ENCODE measurements at places on chromosomes 1 and 21. TPM values are rescaled to one million over a fixed set of nuclear protein-coding genes. Genes with fewer than 3 reads are reported as not detected.

DNA sequence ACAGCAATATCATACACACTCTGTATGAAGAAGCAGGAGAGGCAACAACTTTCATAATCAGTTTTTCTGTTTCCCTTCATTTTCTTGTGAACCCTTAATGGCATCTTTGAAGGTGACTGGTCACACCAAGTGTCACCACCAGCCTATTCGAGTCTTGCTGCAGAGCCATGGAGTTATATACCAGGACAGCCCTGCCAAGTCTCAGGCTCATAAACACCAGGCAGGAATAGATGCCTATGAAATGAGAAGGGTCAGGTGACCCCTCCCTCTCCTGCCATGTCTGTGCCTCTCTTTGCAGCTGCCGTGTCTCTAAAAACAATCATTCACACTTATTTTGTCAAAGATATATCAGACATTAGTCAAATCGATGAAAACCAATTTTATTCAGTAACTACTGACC, 28.0 kb downstream of the NECAP2 start:
- DNase-seq = no peak

DNA sequence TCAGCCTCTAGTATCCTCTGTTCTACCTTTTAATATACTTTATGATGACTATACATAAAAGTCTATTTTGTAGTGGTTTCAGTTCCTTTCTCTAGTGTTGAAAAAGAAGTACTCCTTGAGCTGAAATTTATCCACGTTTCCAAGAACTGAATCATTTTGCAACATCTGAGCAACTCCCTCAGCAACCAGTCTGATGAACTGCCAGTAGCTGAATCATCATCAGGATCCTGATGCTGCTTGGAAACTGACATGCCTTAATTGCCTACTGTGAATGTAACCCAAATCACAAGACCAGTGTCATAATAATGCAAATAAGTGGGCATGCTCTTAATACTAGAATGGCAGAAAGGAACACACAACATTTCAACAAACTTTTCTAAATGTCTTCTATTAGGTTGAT, 103.3 kb downstream of the CYYR1 start:
- DNase-seq = peak; percentile 35

DNA sequence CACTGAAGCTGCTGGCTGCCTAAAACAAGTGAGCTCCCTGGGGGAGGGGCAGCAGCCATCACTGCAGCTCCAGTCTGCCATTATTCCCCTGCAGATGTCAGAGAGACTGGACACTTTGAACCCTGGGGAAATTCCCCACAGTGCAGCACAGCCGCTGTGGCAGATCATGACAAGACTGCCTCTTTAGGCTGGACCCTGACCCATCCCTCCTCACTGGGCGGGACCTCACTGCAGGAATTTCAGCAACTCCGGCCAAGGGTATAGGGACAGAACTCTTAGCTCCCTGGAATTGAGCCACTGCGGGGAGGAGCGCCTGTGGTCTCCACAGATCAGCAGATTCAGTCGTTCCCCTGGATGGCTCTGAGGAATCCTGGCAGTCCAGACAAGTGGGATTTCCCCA, 964.6 kb downstream of the BRINP3 start:
- peak; percentile 9 for DNase-seq

DNA sequence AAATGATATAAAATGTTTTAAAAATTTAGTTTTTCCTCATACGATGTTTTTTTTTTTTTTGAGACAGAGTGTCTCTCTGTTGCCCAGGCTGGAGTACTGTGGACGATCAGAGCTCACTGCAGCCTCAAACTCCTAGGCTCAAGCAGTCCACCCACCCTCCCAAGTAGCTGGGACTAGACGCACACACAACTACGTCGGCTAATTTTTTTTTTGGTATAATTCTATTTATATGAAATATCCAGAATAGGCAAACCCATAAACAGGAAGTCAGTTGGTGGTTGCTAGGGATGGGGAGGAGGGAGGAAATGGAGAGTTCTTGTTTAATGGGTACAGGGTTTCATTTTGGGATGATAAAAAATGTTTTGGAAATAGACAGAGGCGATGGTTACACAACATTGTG, 56.5 kb downstream of the WARS2 start:
- no peak for DNase-seq

DNA sequence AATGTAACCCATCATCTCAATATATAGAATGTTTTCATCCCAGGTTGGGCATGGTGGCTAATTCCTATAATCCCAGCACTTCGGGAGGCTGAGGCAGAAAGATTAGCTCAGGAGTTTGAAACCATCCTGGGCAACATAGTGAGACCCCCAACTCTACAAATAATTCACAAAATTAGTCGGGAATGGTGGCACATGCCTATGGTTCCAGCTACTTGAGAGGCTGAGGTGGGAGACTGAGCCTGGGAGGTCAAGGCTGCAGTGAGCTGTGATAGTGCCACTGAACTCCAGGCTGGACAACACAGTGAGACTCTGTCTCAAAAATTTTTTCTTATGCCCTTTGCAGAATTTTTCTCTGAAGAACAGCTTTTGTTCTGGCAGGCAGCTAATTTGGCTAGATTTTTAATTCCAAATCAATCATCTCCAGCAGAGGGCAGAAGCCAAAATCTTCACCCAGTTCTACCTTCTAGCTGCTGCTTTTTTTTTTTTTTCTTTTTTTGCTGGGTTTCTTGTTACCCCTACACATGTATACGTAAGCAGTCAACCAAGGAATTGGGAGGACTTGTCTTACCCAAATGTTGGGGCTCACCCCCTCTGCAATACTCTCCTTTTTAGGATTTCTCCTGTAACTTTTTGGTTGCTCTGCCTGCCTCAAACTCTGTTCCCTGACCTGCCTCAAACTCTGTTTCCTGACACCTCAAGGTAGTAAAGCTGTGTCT, 2.7 kb upstream of the RAD54L start:
- no peak for DNase-seq

DNA sequence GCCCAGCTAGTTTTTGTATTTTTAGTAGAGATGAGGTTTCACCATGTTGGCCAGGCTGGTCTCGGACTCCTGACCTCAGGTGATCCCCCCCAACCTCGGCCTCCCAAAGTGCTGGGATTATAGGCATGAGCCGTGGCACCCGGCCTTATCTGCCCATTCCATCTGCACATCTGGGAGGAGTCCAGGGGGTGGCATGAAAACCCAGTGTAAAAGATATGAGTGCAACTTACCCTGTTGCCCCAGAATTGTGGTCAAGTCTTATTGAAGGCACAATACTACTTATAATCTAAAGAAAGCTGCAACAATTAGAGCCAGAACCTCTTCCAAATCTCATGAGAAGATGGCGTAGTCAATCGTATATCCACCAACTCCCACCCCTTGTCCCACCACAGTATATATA, 18.4 kb downstream of the CTXND2 start:
- no peak for DNase-seq

GRCh38 chr21:24881506-24881905, 725.8 kb downstream of the MRPL39 start:
- DNase-seq = no peak

The CRYBG2 gene
- 18.6 TPM for total RNA-seq

The EXO1 gene
- 4.4 TPM for total RNA-seq
